GM12891 (cell line): ENCODE measurements at places on chromosomes 2 and 18.

GRCh38 chr2:215425021-215425782 lies 10.7 kb downstream of the FN1 start:
- no peak for DNase-seq

DNA sequence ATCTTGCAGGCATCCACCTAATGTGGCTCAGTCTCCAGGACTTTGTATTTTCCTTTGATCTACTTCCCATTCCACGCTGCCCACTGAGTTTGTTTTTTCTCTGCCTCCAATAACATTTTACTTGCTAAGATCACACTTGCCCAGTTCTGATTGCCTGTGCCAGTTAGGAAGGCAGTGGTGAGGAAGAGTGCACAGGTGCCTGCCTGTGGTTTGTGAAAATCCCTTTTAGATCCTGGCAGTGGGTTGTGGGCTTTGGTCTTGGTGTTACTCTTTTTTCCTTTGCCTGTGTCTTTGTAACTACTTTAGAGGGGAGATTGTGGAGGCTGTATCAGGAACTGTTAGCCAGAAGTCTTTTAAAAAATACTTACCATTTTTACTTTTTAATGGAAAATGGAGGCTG lies 36.9 kb upstream of the KCNG2 start:
- no peak for DNase-seq

GRCh38 chr18:76364282-76365259 lies 130.5 kb downstream of the ZNF516 start:
- no peak for DNase-seq

DNA sequence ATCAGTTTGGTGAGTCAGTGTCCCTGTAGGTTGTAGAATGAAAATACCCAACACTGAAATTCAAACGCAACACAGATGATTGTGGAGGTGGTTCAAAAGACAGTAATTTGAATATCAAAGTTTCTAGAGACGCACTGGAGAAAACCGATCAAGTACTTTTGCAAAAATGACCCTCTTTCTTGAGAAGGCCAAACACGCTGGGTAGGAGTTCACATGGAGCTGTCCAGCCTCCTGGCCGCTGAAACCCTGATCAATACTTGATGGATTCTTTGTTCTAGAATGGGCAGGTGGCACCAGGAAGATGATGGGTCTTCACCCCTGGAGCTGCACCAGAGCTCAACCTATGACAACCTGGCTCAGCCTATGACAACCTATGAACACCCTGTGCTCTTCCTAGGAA lies 39.7 kb upstream of the UBE2F start:
- no peak for DNase-seq

DNA sequence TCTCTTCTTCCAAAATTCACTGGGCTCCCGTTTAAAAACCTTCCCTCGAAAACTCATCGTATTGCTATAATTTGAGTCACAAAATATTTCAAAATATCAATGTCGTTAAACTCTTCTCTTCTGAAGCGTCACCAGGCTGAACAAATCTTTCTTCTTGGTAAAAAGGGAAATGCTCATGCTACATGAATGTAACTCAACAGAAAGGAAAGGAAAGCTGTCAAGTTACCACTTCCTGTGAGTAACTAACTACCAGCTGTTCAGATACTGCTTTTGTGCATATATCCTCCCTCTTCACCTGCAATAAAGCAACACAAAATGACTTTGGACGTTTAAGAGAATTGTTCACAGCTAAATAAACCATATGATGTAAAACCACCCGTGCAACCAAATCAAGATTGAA lies 95.4 kb downstream of the DOCK10 start:
- no peak for DNase-seq

GRCh38 chr18:3305354-3305762 lies 43.4 kb downstream of the MYL12B start:
- DNase-seq, result no peak

- DNase-seq, result no peak
Observed at GRCh38 chr2:11753452-11753885, 7.0 kb downstream of the LPIN1 start.

DNA sequence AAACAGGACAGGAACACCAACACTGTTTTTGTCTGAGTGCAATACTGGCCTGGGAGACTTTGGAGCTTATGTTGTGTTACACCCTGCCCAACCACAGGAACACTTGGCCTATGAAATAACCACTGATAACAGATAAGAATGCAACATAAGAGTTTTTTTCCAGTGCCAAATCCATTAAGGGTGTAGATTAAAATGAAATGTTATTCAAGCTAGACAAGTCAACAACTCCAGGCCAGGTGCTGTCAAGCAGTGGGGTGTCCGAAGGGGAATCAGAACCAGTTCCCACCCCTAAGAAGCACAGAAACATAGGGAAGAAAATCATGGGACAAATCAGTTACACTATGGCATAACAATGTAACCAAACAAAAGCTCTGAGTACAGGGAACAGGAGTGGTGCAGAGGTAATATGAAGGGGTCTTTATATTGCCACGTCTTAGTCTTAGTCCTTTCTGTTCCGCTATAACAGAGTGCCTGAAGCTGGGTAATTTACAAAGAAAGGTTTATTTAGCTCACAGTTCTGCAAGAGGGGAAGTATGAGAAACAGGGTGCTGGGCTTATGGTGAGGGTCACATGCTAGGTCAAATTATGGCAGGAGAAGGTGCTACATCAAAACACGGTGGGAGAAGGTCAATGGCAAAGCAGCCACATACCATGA lies 3.8 kb downstream of the AFG3L2 start:
- DNase-seq, result no peak

DNA sequence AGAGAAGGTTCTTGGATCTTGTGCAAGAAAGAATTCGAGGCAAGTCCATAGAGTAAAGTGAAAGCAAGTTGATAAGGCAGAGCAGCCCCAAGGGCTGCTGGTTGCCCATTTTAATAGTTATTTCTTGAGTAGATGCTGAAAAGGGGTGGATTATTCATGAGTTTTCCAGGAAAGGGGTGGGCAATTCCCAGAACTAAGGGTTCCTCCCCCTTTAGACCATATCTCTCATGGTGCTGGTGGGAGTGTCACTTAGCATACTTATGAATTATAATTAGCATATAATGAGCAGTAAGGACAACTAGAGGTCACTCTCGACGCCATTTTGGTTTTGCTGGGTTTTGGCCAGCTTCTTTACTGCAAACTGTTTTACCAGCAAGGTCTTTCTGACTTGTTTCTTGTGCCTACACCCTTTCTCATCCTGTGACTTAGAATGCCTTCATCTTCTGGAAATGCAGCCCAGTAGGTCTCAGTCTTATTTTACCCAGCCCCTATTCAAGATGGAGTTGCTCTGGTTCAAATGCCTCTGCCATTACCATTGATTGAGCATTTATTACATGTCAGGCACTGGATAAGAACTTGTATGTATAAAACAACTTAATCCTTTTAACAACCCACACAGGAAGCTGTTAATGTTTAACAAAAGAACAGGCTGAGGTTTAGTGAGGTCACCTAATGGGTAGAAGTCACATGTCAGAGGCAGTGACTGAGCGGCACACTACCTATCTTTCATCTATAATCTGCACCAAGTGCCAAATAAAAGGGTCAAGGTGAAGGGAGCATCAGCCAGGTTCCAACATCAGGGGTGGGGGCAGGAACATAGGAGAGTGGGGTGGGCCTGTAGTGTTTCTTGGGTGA lies 250.9 kb downstream of the ICOS start:
- DNase-seq, result no peak

DNA sequence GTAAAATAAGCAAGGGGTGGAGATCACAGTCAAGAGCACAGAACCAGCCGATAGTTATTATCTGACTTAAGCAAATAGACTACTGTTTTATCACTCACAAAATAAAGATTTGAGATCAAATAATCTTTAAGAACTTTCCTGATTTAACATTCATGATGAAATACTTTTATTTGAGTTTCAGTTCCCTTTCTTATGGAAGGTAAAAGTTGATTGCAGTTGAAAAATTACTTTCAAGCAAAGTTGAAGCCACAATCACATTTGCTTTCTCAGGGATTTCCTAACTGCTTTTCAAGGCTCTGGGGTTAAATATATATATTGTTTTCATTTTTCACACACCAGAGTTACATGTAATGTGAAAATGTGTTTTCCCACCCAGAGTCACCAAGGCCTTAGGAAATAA lies 599.5 kb downstream of the KCNJ3 start:
- no peak for DNase-seq

DNA sequence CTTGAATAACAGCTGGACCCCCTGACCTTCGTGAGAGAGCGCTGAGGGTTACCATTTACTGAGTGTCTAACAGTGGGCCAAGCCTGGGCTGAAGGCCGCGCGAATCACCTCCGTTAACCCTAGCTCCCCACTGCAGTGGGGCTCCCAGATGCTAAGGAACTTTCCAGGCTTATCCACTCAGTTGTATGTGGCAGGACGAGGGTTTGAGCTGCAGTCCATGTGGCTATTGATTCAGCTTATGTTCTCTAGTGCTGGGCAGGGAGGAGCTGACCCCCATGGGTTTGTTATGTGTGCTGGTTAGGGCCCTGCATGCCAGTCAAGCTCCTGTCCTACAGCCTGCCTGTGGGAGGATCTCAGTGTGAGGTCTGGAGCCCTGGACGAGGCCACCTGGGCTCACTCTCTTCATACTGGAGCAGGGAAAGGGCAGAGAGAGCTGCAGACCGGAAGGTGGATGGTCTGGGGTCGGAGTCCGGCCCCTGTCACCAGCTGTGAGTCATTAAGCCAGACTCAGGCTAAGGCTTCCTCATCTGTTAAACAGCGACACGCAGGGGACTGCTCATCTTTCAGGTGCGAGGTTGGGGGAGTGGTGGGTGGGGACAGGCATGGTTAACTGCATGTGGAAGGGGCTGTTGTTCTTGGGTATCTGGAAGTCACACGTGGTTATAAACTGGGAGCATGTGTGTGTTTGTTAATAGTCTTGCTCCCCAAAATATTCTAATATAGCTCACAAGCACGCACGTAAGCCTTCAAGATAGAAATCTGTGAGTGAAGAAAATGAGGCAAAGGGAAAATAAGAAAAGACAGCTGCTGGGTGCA lies 6.6 kb downstream of the PSD4 start:
- no peak for DNase-seq

- no peak for DNase-seq
Observed at GRCh38 chr2:172208791-172209325, 106.2 kb upstream of the DLX2 start.

DNA sequence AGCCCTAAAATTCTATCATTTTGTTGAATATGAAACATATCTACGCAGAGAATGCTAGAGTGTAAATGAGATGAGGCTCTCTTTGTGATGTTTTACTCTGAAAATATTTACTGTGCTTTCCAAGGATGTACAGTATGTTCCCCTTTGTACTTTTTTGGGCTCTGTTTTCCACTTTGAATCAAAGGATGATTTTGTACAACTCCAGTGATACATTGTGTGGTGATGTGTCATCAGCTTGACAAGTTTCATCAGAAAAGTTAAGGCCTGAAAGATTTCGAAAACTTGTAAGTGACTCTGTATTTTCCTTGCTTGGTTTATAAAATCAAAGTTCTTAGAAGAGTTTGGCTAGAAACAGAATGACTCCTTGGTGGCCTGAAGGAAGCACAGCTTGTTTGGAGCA lies 206.3 kb downstream of the LTBP1 start:
- no peak for DNase-seq

DNA sequence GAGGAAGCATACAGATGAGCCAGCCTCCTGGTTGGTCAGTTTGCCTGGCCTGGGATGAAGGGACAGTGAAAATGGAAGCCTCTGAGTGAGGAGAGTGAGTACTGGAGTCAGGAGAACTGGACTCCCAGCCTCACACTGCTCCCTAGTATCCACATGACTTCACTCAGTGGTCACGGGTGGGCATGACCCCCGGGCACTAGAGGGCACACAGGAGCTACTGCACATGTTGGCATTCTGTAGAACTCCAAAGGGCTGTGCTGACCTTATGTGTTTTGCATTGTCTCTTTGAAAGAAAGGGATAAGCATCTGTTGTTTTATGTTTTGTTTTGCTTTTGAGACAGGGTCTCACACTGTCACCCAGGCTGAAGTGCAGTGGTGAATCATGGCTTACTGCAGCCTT lies 23.7 kb downstream of the NCAPH start:
- DNase-seq, result no peak

GRCh38 chr18:52348209-52348608 lies 8.2 kb downstream of the DCC start:
- no peak for DNase-seq

GRCh38 chr2:134178138-134178877 lies 75.6 kb upstream of the MGAT5 start:
- no peak for DNase-seq

GRCh38 chr2:219851801-219852481 lies 224.5 kb downstream of the SLC4A3 start:
- no peak for DNase-seq

- no peak for DNase-seq
Observed at GRCh38 chr18:31850844-31851243, 90.2 kb upstream of the SLC25A52 start.

- no peak for DNase-seq
Observed at GRCh38 chr2:66512626-66513025, 77.7 kb downstream of the MEIS1 start.

DNA sequence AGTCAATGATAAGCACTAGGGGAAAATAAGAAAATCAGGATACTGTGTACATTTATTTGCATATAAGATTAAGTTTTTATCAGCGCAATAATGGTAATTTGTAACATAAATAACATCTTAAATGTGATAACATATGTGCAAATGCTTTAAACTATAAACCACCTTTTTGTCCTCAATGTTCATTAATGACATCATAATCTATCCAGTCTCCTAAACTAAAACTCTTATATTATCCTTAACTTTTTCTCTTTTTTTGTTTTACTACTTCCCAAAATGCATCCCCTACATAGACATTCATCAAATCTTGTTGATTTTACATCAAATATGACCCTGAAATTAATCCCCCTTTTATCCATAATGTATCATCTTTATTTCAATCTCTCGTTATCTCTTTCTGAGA lies 3.4 kb upstream of the RAD51AP2 start:
- DNase-seq, result no peak

DNA sequence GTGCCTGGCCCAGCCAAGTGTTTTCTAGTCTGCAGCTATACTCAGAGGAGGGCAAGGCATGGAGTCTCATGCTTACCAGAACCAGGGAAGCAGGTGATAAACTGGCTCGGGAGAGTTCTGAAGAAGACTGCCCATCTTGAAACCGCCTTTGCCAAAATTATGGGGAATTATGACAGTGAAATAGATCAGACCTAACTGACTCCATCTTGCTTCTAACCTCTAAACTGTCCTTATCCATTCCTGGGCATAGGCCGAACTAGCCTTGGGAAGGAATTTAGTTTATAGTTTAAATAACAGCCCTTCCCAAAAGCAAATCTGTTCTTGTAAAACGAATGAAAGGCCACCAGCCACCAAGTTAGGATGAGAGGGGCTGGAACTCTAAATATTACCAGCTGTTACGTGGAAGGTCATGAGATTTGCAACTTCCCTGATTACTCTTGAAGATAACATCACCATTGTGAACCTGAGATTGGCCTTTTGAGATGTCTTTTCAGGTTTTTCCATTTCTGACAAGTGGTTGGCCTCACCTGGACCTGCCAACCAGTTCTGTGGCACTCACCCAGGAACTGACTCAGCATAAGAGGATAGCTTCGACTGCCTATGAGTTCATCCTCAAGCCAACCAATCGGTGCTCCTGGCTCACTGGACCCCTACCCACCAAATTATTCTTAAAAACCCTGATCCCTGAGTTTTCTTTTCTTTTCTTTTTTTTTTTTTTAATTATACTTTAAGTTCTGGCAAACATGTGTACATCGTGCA lies 23.4 kb downstream of the CHCHD5 start:
- DNase-seq, result no peak
